Fibroblast of pulmonary artery (primary cell): ENCODE measurements at places on chromosomes 6 and 20.
A peak's percentile ranks its signal among the peaks of the same experiment; 100 is the strongest.

- peak; percentile 7 for DNase-seq
These were observed 109.0 kb downstream of the HFE start for GRCh38 chr6:26195924-26196845.

GRCh38 chr6:16028966-16029365 lies 99.9 kb upstream of the MYLIP start:
- no peak for DNase-seq

DNA sequence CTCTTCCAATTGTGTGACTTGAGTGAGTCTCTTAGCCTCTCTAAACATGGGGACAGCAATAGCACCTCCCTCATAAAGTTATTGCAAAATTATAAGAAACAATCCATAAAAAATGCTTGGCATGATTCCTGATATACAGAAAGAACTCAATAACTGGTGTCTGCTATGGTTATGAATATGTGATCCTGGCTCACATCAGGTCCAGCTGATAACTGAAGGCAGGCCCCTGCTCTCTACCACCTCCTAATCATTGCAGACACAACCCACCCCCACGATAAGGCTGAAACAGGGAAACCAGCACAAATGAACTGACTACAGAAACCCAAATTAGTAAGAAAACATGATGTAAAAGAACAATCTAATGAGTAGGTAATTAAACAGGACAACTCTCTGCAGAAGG lies 5.4 kb downstream of the TRIM15 start:
- DNase-seq: no peak

- no peak for DNase-seq
These were observed 75.6 kb downstream of the PRL start for GRCh38 chr6:22221211-22221610.

GRCh38 chr6:150694889-150695288 lies 95.2 kb downstream of the PLEKHG1 start:
- no peak for DNase-seq

DNA sequence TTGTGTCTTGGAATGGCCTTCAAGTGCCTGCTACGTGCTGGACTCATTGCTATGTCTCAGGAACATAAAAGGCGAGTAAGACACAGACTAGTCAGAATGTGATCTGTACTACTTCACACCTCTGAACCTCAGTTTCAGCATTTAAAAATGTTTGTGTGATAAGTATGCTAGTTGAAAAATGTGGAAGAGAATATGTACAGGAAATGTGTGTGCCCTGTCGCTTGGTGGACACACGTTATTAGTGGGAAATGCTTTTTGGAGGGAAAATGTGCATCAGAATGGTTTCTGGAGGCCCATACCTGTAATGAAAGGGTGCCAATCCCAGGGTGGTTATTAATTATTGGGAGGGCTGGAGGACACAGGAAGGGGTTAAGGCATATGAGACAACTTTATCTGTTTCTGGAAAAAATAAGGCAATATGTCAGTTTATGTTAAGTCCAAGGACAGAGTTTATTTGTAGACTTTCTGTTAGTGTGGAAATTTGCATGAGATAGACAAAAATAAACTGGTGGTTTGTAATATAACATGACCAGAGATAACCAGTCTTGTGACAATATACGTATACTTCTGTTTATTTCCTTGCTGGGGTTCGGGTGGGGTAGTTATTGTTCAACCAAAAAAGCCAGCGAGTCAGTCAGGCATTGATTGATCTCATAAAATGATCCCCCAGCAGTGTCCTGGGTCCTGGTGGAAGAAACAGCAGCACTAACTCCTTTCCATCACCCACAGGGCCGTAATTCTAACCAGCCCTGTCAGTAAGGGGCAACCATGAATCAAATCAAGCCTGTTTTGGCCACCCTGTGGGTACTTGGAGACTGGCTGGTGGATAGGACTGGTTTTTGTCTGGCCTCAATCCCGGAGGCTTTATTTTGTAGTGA lies 117.9 kb downstream of the JARID2 start:
- no peak for DNase-seq

DNA sequence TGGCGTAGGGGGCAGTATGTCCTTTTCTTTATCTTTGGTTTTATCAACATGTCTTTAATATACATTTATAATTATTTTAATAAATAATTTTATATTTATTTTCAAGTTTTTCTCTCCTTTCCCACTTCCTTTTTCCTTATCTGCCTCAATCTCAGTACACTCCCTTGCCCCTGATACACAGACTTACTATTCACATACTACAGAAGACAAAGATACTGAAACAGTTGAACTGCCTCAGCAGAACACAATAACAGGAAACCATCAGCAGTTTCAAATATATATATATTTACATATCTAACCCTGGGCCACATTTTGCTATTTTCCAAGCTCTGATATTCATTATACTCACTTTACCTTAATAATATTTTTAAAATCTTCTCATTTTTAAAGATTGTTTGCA lies 19.8 kb downstream of the IBTK start:
- DNase-seq: peak; percentile 7

DNA sequence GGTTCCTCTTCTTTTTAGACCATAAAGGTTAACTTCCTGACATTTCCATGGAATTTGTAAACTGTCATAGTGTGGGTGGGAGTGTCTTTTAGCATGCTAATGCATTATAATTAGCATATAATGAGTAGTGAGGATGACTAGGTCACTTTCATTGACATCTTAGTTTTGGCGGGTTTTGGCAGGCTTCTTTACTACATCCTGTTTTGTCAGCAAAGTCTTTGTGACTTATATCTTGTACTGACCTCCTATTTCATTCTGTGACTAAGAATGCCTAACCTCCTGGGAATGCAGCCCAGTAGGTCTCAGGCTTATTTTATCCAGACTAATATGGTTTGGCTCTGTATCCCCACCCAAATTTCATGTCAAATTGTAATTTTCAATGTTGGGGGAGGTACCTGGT lies 149.6 kb upstream of the SYNCRIP start:
- DNase-seq: peak; percentile 1

- DNase-seq: no peak
These were observed 339.8 kb downstream of the ESR1 start for GRCh38 chr6:152147269-152147668.

DNA sequence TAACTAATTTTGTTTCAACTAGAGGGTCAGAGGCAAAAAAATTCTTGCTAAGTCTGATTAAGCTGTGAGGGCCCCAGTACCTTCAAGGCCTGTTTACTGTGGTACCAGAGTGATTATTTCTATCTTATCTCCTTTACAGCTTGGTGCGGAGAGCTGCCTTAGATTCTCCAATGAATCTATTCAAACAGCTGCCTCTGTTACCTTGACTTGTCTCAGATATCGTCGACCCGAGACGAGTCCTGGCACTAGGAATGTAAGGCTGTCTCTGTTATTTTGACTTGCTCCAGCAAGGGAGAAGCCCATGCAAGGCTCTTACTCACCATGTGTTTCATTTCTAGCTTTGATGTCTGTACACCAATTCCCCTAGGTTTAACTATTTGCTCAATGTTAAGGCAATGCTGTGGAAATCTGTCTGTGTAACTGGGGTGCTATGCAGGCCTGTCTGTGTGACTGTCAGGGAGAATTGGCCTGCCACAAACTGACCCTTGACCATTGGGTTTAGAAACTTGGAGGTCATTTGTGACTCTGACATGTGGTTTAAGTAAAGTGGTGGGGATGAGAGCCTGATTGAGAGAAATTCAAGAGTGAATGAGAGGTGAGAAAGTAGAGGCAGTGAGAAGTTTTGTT lies 10.4 kb upstream of the FKBPL start:
- DNase-seq: no peak

DNA sequence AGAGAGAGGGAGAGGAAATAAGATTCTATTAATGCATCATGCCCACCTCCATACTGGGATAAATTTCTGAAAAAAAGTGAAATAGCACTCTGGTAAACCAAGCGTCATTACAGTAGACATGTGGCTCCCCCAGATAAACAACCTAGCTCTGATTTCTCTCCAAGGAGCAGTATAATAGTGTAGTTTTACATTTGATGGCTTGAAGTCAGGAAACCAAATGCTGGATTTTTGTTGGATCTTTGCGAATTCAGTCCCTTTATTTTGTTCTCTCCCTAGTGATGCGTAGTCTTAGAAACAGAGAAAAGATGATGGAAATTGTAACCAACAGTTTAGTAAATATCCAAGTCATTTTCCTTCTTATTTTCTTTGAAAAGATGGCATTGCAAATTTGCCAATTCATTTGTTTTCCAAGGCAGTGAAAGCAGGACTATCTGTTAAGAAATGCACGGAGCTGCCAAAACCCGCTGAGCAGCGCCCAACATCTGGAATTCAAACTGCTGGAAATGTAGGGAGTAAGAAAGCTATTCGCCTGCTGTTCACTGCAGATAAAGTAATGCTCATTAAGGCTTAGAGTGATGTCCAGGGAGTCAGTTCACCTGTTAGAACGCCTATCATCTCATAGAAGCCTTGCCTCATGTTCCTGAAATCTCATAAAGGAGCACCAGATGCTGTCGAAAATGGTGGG lies 85.7 kb upstream of the DOK5 start:
- peak; percentile 4 for DNase-seq

- DNase-seq: no peak
These were observed 143.6 kb downstream of the DST start for GRCh38 chr6:56499095-56499494.

GRCh38 chr20:22531756-22532155 lies 52.6 kb downstream of the FOXA2 start:
- DNase-seq: no peak

GRCh38 chr6:26299286-26300042 lies 65.5 kb upstream of the BTN3A2 start:
- DNase-seq: no peak

DNA sequence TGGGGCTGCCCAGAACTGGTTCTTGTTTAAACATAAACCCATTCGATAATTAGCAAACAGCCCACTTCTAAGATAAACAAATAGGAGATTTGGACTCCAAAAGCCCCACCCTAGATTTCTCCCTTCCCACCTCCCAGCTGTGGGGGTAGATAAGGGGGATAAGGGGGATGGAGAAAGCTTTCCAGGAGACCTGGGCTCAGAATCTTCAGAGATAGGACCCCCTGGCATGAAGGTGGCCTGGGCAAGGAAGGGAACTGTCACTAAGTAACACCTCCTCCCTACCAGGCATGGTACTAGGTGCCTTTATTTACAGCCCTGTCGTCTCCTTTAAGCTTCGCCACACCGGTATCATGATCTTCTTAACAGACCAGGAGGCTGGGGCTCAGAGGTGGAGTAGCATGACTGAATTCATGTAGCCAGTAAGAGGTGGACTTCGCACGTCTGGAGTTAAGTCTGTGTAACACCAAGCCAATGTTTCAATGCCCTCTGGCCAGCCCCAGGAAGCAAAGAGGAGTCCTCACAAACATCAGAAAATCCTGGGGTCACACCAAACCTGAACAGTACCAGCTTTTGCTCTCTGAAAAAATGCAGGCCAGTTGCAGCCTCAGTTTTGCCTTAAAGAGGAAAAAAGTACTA lies 4.6 kb downstream of the SDC4 start:
- no peak for DNase-seq

- no peak for DNase-seq
These were observed 614.0 kb upstream of the EYS start for GRCh38 chr6:66321017-66321416.

DNA sequence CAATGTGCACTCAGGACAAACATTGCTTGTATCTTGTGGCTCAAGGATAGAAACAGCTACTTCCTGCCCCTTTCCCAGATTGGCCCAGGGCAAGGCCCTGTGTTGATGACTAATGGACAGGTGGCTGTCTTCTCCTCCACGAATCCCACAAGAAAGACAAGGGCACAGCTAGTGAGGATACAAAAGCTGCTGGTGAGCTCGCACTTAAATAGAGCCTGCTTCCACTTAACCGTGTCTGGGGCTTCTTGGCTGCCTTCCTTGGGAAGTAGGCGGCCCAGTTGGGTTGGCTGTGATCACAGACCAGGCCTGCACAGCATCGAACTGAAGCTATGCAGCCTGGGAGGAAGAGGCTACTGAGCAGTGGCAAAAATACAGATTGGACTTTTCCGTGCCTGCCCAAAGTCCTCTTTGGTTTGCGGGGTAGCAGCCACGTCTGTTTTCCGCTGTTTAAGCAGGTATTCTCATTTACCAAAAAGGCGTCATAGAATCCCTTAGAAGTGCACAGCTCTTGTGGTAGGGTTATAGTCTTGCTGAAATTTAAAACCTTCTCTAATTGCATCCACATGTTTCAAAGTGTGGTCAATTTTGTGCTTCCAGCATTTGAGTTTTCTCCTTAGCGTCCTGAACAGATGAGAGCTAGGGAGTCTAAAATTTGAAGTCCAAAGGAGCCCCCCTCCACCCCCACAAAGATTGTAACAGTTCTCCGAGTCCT lies 23.0 kb upstream of the NAA20 start:
- DNase-seq: peak; percentile 46

DNA sequence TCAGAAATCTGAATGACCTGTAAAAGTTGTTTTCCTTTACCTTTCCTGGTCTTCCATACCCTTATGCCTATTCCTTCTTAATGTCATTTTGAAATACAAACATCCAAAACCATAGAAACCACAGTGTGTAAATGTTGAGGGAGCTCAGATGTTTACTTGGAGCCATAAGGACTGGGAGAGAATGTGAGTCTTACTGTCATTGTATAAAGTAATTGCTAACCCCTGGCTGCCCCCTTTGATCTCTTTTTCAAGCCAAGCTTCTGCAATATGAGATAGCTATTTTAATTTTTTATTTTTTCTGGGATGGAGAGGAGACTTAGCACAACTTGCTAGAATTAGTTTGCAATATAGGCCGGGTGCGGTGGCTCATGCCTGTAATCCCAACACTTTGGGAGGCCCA lies 124.4 kb upstream of the AKIRIN2 start:
- DNase-seq: no peak

DNA sequence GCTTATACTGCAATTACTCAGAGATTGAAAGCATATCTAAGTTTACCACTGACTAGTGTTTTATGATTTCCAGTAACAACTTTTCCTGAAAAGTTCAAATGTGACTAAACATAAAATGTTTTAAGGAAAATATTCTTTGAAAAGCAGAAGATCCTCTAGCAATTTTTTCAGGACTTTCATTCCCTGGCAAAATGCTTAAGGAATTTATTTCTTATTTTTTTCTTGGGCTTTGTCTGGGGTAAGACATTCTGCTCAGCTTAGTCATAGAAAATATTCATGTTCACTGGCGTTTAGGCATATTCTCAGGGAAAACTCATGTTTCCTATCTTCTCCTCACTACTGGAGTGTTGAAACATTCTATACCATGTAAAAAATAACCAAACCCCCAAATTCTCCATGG lies 235.3 kb upstream of the CEP162 start:
- peak; percentile 84 for DNase-seq

GRCh38 chr6:140069576-140069975 lies 695.1 kb upstream of the CITED2 start:
- DNase-seq: no peak

DNA sequence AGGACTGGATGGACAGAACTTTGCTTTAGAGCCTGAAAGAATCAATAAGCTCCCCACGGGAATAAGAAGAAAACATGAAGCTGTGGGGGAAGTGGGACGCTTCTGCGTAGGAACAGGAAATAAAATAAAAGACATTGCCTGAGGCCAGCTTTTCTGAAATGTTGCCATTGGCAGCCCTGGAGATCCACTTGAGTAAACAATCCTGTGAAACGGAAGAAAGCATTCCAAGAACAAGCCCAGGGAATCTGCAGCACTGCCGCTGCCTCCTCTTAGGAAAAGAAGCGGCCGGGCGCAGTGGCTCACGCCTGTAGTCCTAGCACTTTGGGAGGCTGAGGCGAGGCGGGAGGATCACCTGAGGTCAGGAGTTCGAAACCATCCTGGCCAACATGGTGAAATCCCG lies 182.3 kb upstream of the RALGAPA2 start:
- DNase-seq: no peak
